Activated T-cell treated with anti-CD3 and anti-CD28 coated beads, Interleukin-2, amount 50 U/mL, for 1 hour (primary cell): ENCODE measurements at places on chromosomes 2 and 18.

GRCh38 chr2:25587361-25587760 lies 86.0 kb downstream of the DTNB start:
- no peak for DNase-seq

DNA sequence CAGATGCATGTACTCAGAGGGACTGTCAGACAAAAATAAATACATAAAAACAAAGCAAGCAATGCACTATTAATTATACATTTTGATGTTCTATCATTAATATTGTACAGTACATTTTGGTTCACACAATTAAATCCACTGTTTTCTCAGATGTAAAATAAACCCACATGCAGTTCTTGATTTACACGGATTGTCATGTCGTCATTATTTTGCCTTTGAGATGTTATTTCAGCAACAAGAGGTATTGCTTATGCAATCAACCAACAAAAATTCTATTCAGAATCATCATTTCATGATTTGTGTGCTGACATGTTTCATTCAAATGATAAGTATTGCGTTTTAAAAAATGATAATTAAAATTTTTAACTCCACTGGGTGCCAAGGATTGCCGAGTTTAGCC lies 79.2 kb downstream of the TSHZ1 start:
- DNase-seq = no peak

- no peak for DNase-seq
Measured at GRCh38 chr18:3794537-3795348, 344.8 kb downstream of the TGIF1 start.

- no peak for DNase-seq
Measured at GRCh38 chr2:131659168-131659572, 131.5 kb downstream of the CCDC74A start.

GRCh38 chr2:39069136-39069515 lies 51.7 kb downstream of the SOS1 start:
- no peak for DNase-seq

- DNase-seq = no peak
Measured at GRCh38 chr18:51053814-51054213, 23.8 kb downstream of the SMAD4 start.

- DNase-seq = no peak
Measured at GRCh38 chr2:105553538-105554196, 154.8 kb upstream of the FHL2 start.

DNA sequence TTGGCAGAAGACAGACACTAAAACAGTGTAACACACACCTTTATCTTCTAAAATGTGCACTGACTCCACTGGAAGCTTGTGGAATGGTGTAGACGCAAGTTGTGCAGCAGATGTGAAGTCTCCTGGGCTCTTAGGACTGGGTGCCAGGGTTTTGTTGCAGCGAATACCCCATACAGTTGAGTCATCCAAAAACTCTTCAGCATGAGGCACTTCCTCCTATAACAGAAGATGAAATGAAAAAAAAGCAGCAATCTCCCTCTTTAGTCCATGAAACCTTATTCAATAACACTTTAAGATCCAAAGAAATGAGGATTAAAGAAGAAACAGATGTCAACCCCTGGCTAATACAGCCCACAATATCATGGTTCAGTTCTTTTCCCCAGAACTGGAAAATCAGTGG lies 22.2 kb downstream of the BUB1 start:
- no peak for DNase-seq

- DNase-seq = peak; percentile 65
Measured at GRCh38 chr2:38959938-38960608, 70.4 kb downstream of the ARHGEF33 start.

DNA sequence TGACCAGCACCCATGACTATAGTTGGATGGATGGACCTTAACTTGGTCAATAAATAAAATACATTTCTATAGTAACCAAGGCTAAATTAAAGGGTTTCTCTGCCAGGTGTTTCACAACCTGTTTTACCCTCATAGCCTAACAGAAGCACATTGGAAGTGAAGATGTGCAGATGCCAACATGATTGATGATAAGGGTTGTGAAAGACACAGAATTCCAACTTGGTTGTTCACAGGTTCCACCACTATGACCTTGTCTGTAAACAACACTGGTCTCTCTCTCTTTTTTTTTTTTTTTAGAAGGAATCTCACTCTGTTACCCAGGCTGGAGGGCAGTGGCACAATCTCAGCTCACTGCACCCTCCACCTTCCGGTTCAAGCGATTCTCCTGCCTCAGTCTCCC lies 37.5 kb upstream of the PTH2R start:
- DNase-seq = no peak

DNA sequence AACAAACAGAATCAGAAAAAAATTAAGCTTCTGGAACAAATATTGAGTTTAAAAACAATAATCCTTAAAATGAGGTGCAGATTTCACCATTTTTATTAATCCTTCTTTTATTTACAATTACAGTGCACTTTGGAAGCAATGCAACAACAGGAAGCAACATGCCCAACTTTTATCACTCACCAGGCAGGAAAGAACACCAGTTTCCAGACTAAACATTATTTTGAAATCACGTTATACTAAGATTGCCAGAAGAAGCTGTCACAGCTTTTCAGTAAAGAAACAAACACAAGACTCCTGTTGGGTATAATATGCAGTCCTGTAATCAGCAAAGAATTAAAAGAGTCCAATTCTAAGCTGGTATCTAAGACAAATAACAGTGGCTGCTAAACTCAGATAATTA lies 137.9 kb upstream of the ZC3H15 start:
- no peak for DNase-seq
